CD4-positive, CD25-positive, alpha-beta regulatory T cell (primary cell): ENCODE measurements at places on chromosomes 11 and 22.
A peak's percentile ranks its signal among the peaks of the same experiment; 100 is the strongest.

DNA sequence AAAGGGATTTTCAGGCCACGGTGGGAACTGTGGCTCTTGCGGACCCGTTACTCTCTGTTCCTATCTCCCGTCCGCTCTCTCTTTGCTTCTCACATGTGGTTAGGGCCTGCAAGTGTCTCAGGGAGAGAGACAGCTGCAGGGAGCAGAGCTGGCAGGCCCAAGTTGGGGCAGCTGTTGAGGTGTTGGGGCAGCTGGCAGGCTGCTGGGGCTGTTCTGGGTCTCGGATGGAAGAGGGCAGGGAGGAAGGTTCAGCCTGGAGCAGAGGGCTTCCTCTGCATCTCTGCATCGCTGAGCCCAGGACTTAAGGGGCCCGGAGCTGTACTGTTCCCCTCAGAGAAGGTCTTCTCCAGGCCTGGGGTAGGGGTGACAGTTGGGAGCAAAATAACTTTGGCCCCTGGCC, 2.6 kb upstream of the CNIH2 start:
- DNase-seq, result no peak

- DNase-seq, result no peak
Measured at GRCh38 chr22:40678493-40679248, 613 bp upstream of the MCHR1 start.

- no peak for DNase-seq
Measured at GRCh38 chr22:49087198-49087597, 740.5 kb downstream of the BRD1 start.

- DNase-seq, result no peak
Measured at GRCh38 chr11:36156817-36157519, 132.3 kb downstream of the COMMD9 start.

DNA sequence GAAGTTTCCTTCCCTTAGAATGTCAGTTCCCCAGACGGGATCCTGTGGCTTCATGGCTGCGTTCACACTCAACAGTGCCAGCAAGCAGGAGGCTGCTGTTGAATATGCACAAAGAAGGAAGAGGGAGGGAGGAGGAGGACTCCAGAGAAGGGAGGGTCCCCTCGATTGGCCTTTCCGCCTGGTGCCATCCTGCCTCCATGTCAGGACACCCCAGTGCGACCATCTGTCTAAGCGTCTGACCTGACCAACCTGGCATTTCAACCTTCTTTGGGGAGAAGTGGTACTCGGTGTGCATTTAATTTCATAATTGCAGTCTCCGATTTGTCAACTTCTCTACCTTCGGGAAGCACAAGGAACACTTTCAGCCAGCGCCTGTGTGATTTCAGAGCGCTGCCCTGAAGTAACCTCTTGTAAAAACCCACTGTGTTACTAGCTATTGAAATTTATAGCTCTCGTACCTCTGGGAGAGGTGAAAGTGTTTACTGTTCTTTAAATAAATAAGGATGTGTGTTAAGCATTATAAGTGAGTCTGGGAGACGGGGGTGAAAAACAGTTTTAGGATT, 1491.9 kb downstream of the TBC1D22A start:
- DNase-seq, result no peak

DNA sequence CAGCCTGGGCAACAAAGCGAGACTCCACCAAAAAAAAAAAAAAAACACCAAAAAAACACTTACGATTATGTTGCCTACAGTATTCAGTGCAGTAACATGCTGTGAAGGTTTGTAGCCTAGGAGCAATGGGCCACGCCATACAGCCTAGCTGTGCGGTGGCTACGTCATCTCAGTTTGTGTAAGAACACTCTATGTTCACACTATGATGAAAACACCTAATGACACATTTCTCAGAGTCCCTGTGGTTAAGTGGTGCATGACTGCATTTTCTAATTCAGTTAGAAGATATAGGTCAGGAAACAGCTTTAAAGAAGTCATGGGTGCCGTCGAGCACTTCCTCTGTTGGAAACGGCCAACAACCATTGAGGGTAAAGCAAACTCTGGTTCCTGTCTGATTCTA, 75.7 kb upstream of the ANO1 start:
- peak; percentile 18 for DNase-seq
